ENCODE measurements at places on chromosomes 12 and 14.

- no peak for DNase-seq
Measured at GRCh38 chr14:68518761-68519670, 273.9 kb downstream of the ZFP36L1 start.

DNA sequence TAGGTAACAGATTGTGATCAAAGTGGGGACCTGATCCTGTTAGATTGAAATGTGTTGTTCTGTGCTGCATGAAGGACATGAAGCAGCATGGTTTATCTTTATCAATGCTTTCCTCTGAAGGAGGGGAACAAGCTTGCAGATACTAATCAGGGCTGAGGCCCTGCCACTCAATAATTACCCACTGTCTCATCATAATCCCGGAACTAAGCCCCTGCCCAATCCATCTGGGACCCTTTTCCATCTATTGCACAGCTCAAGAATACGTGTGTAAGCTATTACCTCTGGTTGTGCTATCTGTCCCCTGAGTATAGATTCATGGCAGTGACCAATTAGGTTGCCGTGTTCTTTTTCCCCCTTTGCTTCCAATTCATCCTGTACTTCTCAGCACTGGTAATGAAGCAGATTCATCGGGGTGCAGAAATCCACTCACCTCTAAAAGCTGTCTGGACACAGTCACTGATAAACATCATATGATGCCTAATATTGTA lies 67.8 kb downstream of the OTX2 start:
- DNase-seq = no peak

- no peak for DNase-seq
Measured at GRCh38 chr14:103909531-103910261, 18.6 kb upstream of the TDRD9 start.

DNA sequence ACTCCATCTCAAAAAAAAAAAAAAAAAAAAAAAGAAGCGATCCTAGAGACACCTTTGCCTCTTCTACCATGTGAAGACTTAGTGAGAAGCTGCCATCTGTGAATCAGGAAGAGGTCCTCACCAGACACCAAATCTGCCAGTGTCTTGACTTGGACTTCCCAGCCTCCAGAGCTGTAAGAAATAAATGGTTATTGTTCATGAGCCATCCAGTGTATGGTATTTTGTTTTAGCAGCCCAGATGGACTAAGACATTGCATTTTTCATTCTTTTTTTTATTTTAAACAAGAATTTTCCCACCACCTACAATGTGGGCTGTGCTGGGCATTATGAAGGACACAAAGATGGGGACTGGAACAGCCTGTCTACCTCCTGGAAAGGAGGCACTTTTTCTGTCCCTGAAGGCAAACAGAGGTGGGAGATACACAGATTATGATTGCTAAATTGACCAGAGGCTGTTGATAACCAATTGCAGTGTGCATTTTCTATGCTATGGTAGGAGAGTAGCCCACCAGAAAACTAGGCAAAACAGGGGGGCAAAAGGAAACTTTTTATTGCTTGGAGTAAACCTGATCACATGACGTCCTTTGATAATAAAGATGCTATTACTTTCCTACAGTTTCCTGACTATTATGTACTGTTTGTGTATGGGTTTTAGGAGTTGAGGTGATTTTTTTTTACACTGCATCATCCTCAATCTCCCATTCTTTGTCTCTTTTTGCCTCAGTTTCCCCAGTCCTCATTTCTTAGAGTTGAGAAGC lies 2.8 kb upstream of the C12orf43 start:
- DNase-seq = no peak

GRCh38 chr14:75440733-75441477 lies 13.1 kb downstream of the JDP2 start:
- DNase-seq = no peak

DNA sequence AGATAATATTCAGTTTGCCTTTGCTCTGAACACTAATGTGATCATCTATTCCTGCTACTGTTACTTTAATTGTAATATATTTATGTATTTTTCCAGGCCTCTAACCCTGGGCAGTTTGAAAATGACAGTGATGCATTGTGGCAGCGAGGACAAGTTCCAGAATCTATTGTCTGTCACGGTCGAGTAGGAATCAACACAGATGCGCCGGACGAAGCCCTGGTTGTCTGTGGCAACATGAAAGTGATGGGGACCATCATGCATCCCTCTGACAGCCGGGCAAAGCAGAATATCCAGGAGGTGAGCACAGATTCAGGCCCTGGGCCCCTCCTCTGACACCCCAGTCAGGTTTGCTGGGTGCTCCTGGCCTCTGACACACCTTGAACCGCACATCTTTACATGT lies 78.5 kb downstream of the MYRFL start:
- no peak for DNase-seq

- no peak for DNase-seq
Measured at GRCh38 chr12:123617144-123617543, 15.2 kb downstream of the DDX55 start.

DNA sequence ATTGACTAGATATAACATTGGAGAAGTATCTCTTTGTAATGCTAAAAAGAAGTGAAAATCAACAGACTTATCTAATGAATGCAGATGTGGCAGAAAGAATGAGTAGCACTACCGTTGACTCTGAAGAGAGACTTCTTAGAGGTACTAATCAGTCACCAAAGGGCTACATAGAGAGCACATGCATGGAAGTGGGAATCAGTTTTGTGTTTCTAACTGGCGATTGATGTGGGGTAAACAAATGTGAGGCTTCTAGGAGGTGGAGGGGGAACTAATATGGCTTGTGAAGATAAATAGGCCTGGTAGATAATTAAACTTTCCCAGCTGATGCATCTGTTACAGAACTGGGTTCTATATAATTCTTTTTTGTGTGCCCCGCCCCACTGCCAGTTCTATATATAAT lies 10.5 kb downstream of the COCH start:
- DNase-seq = no peak

- no peak for DNase-seq
Measured at GRCh38 chr14:52910572-52910971, 40.3 kb downstream of the FERMT2 start.

GRCh38 chr12:10358969-10359368 lies 30.9 kb downstream of the KLRK1 start:
- DNase-seq = no peak

DNA sequence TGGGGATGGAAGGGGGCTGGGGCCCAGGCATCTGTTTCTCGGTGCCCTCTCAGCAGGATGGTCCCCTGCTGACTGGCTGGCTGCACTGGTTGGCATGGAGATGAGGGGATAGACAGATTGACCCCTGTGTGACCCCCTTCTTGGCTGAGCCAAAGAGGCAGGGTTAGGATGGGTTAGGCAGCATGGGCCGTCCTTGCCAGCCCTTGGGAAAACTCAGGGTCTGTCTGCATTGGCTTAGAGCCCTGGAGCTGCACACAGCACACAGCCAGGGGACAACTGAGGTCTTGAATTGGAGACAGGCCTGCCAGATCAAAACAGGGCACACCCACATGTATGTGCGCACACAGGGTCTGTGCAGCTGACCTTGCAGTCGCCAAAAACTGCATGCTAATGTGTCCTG lies 11.2 kb upstream of the LRP1-AS start:
- no peak for DNase-seq

DNA sequence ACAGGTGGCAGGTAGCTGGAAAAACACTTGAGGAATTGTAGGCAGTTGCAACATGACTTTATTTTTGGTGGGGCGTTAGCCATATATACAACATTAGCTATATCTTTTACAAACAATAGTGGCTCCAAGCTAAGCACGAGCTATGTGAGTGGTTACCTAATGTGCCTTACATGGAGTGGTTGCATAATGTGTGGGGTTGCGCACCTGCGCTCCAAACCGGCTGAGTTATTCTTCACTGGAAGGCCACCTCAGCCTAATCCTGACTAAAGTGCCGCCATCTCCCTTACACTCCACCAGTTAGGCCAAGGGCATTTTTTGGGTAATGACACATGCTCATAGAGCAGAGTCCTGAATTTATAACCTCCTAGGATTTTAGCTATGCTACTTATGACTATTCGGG lies 31.8 kb upstream of the G2E3 start:
- DNase-seq = no peak

GRCh38 chr14:102993523-102993922 lies 63.8 kb downstream of the CDC42BPB start:
- DNase-seq = no peak

GRCh38 chr12:78473136-78473535 lies 391.4 kb upstream of the SYT1 start:
- no peak for DNase-seq

- DNase-seq = no peak
Measured at GRCh38 chr14:67331368-67332125, 28.1 kb downstream of the ATP6V1D start.

- DNase-seq = no peak
Measured at GRCh38 chr14:68208626-68209317, 389.2 kb downstream of the RAD51B start.

DNA sequence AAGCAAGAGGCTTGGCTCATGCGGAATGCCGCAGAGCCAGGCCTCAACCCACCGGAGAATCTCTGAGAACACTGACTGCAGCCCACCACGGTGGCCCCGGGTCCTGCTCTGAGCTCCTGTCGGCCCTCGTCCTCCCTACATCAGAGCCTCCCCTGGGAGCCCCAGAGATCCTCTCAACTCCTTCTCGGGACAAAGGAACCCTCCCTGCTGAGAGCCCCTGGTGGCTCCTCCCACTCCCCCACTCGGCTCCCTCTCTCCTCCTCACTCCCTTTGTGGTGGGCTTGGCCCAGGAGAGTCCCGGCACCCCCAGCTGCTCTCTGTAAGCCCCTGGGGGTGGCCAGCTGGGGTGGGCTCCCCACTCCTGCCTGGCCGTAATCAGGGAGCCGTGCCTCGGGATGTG lies 11.1 kb upstream of the INF2 start:
- no peak for DNase-seq

- no peak for DNase-seq
Measured at GRCh38 chr12:57781244-57781643, 1.3 kb upstream of the TSFM start.

GRCh38 chr12:23585782-23586163 lies 363.7 kb downstream of the SOX5 start:
- no peak for DNase-seq

DNA sequence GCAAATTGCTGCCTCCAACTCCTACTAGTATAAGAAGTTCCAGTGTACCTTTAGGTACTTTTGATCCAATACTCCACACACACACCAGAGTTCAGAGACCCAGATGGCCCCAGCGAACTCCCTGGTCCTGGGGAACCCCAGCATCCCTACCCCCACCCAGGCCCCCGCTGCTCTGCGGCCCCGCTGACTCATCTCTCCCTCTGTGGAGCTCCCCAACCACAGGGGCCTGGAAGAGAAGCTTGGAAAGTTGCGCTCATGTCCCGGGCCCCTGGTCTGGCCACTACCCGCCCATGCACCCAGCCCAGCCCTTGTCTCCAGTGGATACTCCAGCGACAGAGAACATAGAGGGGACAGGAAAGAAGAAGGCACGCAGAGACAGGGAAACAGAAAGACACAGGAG lies 4.2 kb upstream of the SP7 start:
- no peak for DNase-seq

DNA sequence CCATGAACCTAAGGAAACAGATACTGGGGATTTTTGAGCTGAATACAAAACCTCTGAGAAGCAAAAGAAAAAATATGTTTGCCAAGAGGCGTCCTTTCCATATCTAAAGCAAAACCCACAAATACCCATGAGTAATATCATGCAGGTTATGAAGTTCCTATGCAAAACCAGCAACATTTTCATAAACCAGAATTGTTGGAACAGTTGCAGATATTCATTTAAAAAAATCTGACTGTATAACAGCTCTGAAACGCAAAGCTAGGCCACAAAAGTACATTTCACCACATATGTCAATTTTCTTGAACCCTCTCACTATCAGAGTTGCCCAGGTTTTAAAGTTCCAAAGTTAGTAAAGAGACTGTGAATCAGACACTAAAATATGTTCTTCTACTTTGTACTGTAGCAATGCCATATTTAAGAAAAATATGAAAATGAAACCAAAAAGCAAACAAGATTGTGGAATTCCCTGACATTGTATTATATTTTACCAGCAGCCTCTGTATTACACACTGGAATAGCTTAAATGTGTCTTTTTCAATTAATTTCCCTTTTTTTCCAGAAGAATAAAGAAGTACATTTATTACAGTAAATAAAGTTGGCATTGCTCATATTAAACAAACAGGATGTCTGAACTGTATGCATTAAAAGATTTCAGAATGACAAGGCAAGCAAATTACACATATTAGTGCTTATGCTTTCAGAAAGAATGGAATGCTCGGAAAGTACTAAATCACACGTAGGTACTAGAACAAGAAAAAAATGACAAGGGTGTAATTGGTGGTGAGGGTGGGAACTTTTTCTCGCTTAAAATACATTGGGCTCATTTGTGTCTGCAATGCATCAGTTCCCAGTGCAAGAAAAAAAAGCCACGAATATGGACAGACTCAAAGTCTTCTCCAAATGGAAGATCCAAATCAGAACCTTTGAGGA lies 33.6 kb upstream of the HIF1A start:
- no peak for DNase-seq

DNA sequence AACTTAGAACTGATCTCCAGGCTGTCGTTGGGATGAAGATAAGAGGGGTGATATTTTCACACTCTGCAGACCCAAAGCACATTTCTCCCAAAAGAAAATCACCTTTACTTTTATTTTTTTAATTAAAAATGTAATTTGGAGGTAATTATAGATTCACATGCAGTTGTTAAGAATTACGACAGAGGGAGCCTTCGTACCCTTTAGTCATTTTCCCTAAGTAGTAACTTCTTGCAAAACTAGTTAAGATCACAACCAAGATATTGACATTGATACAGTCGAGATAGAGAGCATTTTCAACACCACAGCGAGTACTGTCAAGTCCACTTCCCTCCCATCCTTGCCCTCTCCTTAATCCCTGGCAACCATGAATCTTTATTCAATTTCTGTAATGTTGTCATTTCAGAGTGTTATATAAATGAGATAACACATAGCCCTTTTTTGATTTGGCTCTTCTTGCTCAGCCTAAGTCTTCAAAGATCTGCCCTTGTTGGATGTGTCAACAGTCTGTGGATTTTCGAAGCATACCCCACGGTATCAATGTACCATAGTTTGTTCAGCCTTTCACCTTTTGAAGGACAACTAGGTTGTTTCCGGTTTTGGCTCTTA lies 39.6 kb downstream of the DNAH10 start:
- DNase-seq = no peak

DNA sequence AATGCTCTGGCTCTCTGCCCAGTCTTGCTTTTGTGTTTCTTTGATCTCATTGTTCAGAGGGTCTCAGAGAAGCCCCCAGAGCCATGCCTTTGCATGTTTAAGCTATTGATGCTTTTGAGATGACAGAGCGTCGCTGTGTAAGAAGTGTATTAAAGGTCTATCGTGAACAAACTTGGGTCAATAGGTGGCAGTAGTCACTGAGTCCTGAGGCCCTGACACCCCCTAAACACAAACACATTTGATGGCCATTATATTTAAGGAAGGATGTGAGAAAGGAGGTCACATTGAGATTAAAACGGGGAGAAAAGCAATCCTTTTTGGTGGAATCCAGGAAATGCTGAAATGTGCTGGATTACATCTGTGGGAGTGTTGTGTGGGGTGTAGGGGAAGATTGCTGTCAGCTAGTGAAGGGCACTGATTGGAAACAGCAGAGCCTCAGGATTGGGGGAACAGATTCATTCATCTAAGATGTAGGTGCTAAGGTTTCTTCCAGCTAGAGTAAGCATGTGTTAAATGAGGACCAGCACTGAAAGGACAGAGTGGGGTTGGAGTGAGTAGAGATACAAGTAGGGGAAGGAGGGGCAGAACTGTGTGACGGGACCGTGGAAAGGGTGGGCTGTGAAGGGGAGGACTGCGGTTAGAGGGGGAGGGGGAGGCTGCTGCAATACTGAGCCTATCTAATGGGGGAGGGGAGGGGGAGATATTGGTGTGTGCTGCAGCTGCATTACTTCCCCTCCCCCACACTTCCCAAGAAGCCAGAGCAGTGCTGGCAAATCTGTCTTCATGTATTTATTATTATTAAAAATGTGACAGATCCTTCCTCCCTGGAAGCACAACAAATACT lies 12.7 kb downstream of the NGDN start:
- DNase-seq = no peak

Data from activated T-cell treated with anti-CD3 and anti-CD28 coated beads for 48 hours (primary cell).